ENCODE measurements at places on chromosomes 2 and 18.

GRCh38 chr2:201858281-201859184, 52.2 kb downstream of the CDK15 start:
- no peaks in the 10 kb centered on the region for H3K36me3 ChIP-seq
- peak; percentile 61 for DNase-seq
- H3K4me1 ChIP-seq, result peaks cover 15% of the 10 kb centered on the region
- H3K27ac ChIP-seq, result no peak overlapping the region

- H3K4me3 ChIP-seq, result no peak overlapping the region
- no peaks in the 10 kb centered on the region for H3K36me3 ChIP-seq
- H3K4me1 ChIP-seq, result no peaks in the 10 kb centered on the region
- DNase-seq, result no peak
Measured at GRCh38 chr18:9835825-9836224, 49.9 kb upstream of the TXNDC2 start.

- H3K4me1 ChIP-seq, result peaks cover 29% of the 10 kb centered on the region
- no peak for DNase-seq
- peaks cover 36% of the 10 kb centered on the region for H3K36me3 ChIP-seq
- no peak overlapping the region for H3K27ac ChIP-seq
Measured at GRCh38 chr2:27640722-27641245, 11.9 kb downstream of the GPN1 start.

- peaks cover 38% of the 10 kb centered on the region for H3K4me1 ChIP-seq
- H3K36me3 ChIP-seq, result peaks cover 14% of the 10 kb centered on the region
- H3K4me3 ChIP-seq, result no peak overlapping the region
- H3K27ac ChIP-seq, result no peak overlapping the region
Measured at GRCh38 chr18:35088921-35089320, 47.7 kb downstream of the MAPRE2 start.

DNA sequence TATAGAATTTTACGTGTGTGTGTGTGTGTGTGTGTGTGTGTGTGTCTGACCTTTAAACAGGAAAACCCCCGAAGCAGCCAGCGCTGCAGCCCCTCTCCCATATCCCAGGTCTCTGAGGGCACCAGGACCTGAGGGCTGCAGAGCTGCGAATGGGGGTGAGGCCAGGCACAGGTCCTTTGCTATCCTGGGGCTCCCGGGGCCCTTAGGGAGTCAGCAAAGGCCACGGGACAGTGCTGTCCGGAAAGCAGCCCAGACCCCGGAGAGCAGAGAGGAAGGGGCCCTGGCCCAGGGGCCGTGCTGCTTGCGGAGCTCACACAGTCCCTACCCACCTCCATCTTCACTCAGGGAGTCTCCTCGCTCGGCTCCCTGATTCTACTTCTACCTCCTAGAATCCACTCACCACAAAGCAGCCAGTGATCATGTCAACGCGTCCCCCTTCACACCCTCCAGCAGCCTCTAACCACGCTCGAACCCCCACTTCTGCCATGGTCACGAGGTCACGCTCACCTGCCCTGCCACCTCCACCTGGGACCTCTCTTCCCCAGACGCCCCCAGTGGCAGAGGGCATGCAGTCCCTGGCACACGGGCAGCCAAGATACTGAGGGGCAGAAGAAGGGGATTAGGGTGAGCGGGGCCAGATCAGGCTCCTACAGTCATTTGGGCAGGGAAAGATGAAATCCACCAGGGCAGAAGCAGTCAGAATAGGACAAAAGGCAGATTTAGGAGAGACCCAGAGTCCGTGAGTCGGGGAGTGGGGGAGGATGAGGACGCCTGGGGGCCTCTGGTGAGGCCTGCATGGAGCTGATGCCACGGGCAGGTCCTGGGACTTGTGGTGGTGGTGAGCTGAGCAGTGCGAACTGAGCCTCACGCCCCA, 86.7 kb downstream of the USP40 start:
- H3K27ac ChIP-seq, result no peak overlapping the region
- no peak overlapping the region for H3K4me3 ChIP-seq
- peaks cover 2% of the 10 kb centered on the region for H3K36me3 ChIP-seq
- DNase-seq, result no peak
